ENCODE measurements at places on chromosomes 13 and 19.

DNA sequence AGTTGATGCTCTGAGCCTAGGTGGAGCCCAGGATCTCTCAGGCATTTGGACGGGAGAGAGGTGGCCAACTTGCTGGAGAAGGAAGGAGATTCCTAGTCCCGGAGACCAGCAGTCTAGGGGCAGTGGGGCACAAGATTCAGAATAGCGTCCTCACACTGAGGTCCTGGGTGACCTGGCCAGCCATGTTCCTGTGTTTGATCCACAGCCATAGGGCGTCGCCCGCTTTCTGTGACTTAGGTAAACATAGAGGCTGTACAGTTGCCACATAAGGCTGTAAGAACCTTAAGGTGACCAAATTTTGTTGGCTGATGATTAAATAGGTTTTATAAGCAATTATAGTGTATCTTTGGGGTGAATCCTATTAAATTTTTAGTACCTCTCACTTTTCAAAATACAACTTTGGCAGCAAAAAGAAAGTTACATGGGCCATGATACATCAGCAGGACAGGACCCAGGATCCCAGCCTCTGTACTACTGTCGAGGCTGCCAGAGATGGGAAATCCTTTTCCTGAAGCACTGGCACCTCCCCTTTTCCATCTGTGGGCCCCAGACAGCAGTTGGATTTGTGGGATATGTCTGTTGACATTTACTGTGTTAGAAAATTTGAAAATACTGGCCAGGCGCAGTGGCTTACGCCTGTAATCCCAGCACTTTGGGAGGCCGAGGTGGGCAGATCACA is 37.5 kb downstream of the TSSK6 start:
- no peak for DNase-seq

GRCh38 chr13:20232556-20233277 is 598 bp upstream of the GJB6 start:
- no peak for DNase-seq

GRCh38 chr13:29471551-29471950 is 123.9 kb downstream of the SLC7A1 start:
- no peak for DNase-seq

- DNase-seq: no peak
These were observed 260.4 kb downstream of the NALCN start for GRCh38 chr13:101155920-101156319.

- DNase-seq: peak; percentile 12
These were observed 78.7 kb upstream of the FAM216B start for GRCh38 chr13:42702716-42703115.

- no peak for DNase-seq
These were observed 42.2 kb upstream of the EPHX3 start for GRCh38 chr19:15274477-15274876.

DNA sequence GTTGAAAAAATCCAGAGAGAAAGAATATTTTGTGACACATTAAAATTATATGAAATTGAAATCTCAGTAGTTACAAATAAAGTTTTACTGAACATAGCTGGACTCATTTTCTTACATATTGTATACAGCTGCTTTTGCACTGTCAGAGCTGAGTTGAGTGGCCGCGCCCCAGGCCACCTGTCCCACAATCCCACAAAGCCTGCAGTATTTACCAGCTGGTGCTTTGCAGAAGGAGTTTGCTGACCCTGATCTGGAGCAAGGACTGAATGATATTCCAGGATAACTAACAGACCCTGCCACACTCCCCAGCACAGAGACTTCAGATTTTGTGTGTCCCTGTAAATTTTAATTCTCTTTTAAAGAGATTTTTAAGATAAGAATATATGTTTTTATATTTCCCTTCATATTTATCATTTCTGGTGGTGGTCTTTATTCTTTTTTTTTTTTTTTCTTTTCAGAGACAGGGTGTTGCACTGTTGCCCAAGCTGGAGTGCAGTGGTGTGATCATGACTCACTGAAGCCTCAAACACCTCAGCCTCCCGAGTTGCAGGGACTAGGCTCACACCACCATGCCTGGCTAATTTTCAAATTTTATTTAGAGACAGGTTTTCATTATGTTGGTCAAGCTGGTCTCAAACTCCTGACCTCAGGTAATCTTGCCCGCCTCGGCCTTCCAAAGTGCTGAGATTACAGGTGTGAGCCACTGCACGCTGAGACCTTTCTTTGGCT is 48.5 kb downstream of the TDRD12 start:
- no peak for DNase-seq

GRCh38 chr13:109569958-109570711 is 216.2 kb downstream of the IRS2 start:
- DNase-seq: no peak

- DNase-seq: no peak
These were observed 134.0 kb downstream of the KCNRG start for GRCh38 chr13:50149214-50149613.

DNA sequence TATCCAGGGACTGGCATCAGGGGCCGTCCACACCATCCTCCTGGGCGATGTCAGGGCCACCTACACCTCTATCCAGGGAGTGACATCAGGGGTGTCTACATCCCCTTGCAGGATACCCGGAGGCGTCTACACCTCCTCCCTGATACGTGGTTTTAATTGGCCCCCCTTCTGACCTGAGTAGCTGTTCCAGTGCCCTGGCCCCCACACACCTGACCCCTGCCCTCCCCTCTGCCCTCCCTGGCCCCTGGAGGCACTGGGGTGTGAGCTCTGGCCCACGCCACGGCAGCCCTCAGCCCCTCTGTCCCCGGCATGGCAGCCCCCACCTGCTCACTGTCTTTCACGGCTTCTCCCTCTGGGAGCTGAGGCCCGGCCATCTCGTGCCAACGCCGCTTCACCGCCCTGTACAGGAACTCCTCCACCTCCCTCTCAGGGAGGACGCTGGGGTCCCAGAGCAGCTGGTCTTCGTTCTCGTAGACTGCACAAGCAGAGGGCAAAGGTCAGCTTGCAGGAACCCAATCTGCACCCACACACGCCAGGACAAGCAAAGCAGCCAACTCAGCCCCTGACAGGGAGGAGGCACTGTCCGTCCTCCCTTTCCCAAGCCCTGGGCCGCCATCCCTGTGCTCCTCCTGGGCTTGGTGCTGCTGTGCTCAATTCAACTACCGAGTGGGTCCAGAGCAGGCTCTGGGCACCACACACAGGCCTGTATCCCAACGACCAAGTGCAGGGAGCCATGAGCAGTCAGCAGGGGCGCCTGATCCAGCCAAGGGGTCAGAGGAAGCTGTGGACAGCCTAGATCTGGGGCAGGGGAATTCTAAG is 22.2 kb upstream of the PLPP2 start:
- DNase-seq: no peak

DNA sequence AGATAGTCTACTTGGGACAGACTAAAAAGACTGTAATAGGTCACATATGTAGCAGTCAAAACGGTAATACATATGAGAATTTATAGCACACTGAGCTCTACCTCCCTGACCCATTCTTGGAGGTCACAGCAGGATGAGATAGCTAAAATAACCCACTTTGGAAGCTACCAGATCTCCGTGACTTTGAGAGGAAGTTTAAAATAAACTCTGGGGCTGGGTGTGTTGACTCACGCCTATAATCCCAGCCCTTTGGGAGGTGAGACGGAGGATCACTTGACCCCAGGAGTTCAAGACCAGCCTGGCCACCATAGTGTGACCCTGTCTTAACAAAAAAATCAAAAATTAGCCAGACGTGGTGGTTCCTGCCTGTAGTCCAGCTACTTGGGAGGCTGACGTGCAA is 45.3 kb downstream of the DHRS12 start:
- DNase-seq: no peak

GRCh38 chr13:84934911-84935310 is 864.3 kb downstream of the SLITRK6 start:
- no peak for DNase-seq

GRCh38 chr19:10478903-10479384 is 24.2 kb downstream of the KEAP1 start:
- peak; percentile 75 for DNase-seq

Data from brain pericyte (primary cell).